ENCODE measurements at places on chromosomes 3 and 15.

DNA sequence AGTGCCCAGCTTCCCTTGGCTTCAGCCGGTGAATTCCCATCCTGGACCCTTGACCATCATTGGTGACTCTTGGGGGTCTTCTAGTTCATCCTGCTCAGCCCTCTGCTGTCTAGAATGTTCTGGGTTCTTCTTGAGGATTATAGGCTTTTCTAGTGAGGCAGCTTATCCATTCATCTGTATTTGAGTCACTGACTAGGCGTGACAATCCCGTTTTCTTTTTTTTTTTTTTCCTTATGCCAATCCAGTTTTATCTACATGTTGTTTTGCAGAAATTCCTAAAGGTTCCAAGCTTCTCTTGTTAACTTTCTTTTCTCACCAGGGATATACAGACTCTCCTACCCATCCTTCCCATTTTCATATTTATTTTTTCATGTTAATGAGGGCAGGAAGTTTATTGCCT is 6.6 kb upstream of the TRAK1 start:
- no peak for DNase-seq

DNA sequence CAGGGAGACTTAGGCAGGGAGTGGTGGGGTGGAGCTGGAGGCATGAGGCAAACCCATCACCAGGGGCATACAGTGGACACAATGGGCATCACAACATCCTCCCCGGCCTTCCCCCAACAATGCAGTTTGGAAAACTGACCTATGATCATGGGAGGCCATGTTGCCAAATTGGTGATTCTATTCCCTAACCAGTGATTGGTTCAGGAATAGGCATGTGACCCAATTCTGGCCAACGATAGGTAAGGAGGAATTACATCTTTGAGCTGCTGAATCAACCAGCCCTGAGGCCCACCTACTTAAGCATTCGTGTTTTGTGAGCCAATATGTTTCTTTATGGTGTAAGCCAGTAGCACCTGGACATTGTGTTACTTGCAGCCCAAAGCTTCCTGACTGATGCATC is 40.0 kb downstream of the LINGO1 start:
- DNase-seq: no peak

GRCh38 chr3:126982471-126983175 is at the start of gene PLXNA1:
TSS of gene PLXNA1 (plus strand) at chr3:126983115. CDS start at chr3:126988594, 5,479 bp downstream.
- peak; percentile 87 for DNase-seq

- DNase-seq: no peak
Measured at GRCh38 chr3:183050706-183051105, 48.6 kb downstream of the MCCC1 start.

- no peak for DNase-seq
Measured at GRCh38 chr3:151218136-151218535, 15.1 kb upstream of the GPR171 start.

DNA sequence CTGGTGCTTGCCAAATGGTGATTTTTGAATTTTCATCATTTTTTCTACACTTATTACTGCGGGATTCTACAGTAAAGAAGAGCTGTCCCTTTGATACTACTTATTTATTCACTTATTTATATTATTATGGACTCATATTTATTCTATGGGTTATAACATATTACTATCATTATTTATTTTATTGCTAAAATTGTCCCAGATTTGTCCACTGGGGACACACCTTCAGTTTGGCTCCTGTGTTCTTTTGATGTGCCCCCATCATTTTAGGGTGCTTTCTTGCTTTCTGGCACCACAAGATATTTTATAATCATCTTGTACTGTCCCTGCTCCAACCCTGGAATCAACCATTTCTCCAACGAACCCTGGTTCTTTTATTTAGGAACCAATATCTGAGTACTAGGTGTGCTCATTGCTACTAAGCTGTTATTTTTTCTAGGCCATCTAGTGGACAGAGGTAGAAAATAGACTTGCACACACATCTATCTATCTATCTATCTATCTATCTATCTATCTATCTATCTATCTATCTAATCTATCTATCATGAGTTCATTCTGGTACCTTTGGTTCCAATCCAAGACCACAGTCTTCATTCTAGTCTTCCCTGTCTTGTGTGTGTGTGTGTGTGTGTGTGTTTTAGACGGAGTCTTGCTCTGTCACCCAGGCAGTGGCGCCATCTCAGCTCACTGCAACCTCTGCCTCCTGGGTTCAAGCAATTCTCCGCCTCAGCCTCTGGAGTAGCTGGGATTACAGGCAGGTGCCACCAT is 16.0 kb downstream of the SLC22A14 start:
- DNase-seq: no peak

DNA sequence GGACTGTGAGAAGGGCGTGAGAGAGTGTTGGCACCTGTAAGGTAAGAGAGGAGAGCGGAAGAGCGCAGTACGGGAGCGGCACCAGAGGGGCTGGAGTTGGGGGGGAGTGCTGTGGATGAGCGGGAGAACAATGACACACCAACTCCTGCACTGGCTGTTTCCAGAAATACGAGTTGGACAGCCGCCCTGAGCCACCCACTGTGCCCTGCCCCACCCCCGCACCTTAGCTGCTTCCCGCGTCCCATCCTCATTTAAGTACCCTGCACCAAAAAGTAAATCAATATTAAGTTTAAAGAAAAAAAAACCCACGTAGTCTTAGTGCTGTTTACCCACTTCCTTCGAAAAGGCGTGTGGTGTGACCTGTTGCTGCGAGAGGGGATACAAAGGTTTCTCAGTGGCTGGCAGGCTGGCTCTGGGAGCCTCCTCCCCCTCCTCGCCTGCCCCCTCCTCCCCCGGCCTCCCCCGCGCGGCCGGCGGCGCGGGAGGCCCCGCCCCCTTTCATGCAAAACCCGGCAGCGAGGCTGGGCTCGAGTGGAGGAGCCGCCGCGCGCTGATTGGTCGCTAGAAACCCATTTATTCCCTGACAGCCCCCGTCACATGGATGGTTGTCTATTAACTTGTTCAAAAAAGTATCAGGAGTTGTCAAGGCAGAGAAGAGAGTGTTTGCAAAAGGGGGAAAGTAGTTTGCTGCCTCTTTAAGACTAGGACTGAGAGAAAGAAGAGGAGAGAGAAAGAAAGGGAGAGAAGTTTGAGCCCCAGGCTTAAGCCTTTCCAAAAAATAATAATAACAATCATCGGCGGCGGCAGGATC is at the start of gene SOX2:
Gene SOX2, plus strand, starts transcription at position 601 of the 811 bp plus-strand sequence. CDS start 436 bp downstream, outside the sequence.
- DNase-seq: peak; percentile 94

DNA sequence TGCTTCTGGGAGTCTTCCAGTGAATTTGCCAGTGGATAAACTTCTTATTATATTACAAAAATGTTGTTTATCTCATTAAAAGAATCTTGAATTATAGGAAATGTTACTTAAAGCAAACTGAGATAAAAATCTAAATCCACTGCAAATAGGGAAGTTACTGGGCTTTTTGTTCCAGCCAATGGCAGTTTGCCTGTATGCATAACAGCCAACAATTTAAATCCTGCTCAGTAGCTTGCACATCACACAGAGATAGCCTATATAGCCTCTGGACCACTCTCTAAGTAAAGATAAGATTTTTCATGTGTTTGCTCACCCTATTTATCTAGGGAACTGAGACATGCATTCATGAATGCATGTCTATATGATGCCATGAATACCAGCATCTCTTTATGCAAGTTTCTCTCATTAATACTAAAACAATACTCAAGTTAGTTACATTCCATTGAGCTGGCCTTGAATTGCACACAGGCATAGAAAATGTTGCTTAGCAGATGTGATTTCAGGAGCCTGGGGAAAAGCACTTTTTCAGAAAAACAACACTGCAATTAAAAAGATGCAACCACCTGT is 92.1 kb upstream of the GPR149 start:
- no peak for DNase-seq

DNA sequence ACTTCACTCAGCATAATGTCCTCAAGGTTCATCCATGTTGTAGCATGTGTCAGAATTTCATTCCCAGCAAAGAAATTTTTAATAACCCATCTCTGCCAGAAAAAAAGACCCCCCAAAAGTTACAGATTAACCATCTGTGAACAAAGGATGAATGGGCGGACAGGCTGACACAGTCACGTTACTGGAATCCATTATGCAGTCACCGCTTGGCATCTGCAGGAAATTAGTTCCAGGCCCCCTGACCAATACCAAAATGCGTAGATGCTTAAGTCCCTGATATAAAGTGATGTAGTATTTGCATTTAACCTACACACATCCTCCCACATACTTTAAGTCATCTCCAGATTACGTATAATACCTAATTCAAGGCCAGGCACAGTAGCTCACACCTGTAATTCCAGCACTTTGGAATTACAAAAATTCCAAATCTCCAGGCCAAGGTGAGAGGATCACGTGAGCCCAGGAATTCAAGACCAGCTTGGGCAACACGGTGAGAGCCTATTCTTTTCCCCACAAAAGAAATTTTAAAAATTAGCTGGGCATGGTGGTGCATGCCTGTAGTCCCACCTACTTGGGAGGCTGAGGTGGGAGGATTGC is 1.5 kb upstream of the SLC12A8 start:
- peak; percentile 47 for DNase-seq

DNA sequence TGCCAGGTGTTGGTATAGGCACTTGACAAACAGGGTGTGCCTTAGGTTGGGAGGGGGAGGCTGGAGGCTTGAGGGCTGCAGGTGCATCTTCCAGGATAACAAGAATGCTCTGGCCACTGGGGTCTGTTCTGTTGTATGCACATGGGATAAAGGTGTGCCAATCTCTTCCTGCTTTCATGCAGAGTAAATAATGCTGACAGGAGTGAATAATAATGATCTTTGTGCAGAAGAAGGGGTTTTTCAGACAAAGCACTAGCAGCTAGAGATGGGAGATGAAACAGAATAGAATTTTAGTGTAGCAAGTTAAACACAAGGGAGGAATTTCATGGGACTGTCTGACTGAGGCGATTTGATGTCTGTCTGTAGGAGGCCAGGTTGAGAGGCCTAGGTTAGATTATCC is 1.9 kb upstream of the ROPN1 start:
- DNase-seq: no peak

- DNase-seq: no peak
Measured at GRCh38 chr3:24273491-24273890, 221.2 kb downstream of the THRB start.

DNA sequence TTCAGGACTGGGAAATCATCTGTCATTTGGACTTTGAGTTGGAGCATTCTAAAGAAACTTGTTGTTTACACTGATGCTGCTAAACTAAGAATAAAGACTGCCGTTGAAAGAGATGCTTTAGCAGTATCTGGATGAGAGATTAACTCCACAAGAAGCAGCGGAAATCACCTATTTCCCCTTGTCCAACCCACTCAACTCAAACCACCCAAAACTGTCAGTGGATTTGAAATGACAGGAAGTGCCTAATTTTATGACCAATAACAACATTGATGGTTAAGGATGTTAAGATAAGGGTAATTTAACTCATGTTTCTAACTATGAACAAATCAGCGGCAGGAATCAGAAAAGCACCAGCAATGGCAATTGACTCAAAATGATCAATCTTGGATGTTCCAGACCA is 110.8 kb upstream of the NR2F2 start:
- no peak for DNase-seq

DNA sequence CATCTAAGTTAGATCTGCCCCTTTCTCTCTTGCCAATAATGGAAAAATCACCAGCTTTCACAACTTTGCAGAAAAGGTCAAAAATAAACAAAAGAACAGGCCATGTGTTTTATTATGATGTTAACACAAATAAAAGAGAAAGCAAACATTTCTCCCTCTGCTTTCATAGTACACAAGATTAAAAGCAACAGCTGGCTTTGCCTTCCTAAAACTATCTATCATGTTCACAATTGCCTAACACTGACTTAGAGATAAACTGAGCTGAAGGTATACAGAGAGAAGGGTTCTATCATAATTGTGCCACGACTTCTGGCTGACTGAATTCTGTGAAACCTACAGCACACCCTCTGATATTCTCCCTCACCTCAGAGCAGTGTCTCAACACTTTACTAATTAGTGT is 29.4 kb downstream of the AADAC start:
- DNase-seq: no peak

DNA sequence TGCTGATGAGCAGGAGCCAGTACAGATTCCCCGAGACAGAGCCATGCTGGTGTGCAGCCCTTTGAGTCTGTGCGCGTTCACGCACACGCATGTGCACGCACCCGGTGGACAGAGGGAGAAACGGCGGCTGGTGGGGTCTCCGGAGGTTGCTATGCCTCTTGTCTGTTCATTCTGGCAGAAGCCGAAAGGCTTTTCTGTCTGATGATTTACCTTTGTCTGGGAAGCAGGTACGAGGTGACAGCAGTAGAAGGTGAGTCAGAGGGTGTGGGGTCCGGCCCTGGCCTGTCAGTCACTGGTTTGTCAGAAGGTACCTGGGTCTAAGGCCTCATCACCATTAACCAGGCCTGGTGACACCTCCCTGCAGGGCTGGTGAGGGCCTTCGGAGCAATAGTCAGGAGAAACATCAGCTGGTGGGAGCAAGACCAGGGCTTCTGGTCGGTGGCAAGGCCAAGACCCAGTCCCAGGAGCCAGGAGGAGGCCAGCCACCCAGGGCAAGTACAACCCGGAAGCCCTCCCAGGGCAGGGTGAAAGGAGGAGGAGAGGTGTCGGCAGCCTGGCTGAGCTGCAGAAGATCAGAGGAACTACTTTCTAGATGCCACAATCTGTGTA is 7.5 kb downstream of the PCSK6 start:
- DNase-seq: no peak

GRCh38 chr15:92595506-92596381 is 59.8 kb downstream of the FAM174B start:
- DNase-seq: no peak

Data from Daoy (cell line).